Uterus (tissue), 4 donors: ENCODE measurements at places on chromosomes 13 and 19.

GRCh38 chr19:3606690-3607289 is at the start of gene TBXA2R:
Gene TBXA2R, minus strand, starts transcription at chr19:3606875. Its CDS starts 6,241 bp downstream, at chr19:3600634.
- DNase-seq: peak; percentile 83
- H3K4me1 ChIP-seq: peaks cover 14% of the 10 kb centered on the region
- peak within 1 kb of the TSS; percentile 71 for H3K27ac ChIP-seq
- no peaks in the 10 kb centered on the region for H3K36me3 ChIP-seq

- H3K4me1 ChIP-seq: no peaks in the 10 kb centered on the region
- no peak for DNase-seq
- H3K4me3 ChIP-seq: no peak overlapping the region
- H3K27me3 ChIP-seq: no peaks in the 10 kb centered on the region
- H3K36me3 ChIP-seq: no peaks in the 10 kb centered on the region
Observed at GRCh38 chr19:55698256-55698655, 23.2 kb downstream of the EPN1 start.

GRCh38 chr13:31610270-31610998 is 128.9 kb upstream of the RXFP2 start:
- H3K36me3 ChIP-seq: no peaks in the 10 kb centered on the region
- H3K27me3 ChIP-seq: no peaks in the 10 kb centered on the region
- no peak for DNase-seq

DNA sequence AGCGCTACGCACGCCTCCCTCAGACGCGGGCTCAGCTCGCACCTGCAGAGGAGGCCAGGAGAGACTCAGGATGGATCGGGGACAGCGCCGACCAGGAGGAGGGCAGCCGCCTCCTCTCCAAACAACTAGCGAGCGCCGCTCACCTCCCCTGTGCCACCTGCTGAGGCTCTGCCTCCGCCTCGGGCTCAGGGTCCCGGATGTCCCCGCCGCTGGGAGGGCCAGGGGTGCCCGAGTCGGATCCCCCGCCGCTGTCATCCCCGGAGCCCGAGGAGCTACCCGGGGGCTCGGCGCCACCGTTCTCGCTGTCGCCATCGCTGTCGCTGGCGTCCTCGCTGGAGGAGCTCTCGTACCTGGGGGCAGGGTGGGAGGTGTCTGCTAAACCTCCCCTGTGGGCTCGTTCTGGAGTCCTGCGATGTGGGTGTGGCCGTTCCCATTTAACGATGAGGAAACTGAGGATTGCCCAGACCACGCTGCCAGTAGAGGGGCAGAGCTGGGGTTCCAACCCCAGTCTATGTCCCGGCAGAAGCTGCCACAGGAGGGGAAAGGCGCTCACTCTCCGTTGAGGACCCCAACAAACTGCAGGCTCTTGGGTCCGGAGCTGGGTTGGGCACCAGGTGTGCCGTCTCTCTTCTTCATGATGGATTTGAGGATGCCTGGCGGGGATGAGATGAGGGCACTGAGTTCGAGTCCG is 9.2 kb downstream of the KANK3 start:
- H3K27ac ChIP-seq: no peak overlapping the region
- H3K27me3 ChIP-seq: peaks cover 14% of the 10 kb centered on the region
- H3K4me3 ChIP-seq: no peak overlapping the region
- peaks cover 16% of the 10 kb centered on the region for H3K4me1 ChIP-seq

- no peak overlapping the region for H3K4me3 ChIP-seq
- H3K27ac ChIP-seq: no peak overlapping the region
- no peaks in the 10 kb centered on the region for H3K4me1 ChIP-seq
- H3K27me3 ChIP-seq: no peaks in the 10 kb centered on the region
- H3K36me3 ChIP-seq: no peaks in the 10 kb centered on the region
- no peak for DNase-seq
Observed at GRCh38 chr13:35144166-35144890, 202.3 kb downstream of the NBEA start.

DNA sequence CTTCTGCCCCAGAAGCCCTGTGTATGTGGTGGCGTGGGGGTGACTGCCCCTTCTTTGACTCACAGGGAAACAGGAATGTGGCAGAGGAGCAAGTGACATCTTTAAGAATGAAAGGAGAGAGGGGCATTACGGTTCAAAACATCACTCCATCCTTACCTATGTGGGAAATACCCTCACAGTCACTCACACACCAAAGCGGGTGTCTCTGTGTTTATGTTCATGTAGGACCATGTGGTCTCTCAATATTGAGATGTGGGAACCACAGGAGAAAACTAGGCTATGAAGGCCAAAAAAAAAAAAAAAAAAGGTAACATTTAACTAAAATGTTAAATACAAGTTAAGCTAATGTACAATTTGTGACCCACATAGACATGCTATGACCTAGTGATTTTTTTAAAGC is 153.6 kb upstream of the GPR12 start:
- H3K27me3 ChIP-seq: no peaks in the 10 kb centered on the region
- no peaks in the 10 kb centered on the region for H3K4me1 ChIP-seq
- no peak for DNase-seq
- no peak overlapping the region for H3K27ac ChIP-seq
- H3K36me3 ChIP-seq: no peaks in the 10 kb centered on the region

- no peaks in the 10 kb centered on the region for H3K36me3 ChIP-seq
- H3K27me3 ChIP-seq: no peaks in the 10 kb centered on the region
- no peaks in the 10 kb centered on the region for H3K4me1 ChIP-seq
- no peak overlapping the region for H3K27ac ChIP-seq
- DNase-seq: no peak
Observed at GRCh38 chr13:37479916-37480315, 118.7 kb downstream of the POSTN start.

DNA sequence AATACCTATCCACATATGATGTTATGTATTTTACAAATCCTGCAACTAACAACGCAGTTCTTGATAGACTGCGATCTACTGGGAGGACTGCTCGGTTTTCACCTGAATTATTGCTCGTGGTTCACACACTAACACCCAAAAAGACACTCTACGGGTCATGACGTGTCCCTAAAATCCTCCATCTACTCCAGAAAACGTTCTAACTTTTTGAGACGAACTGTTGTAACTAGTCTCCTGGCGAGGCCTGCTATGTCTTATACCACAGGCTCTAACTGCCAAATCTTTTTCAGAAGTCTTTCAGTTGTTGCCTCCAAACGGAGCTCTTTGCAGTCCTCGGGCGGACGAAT is 108.2 kb downstream of the KCNRG start:
- H3K4me3 ChIP-seq: peak overlapping the region; percentile 52
- peak overlapping the region; percentile 92 for H3K27ac ChIP-seq
- H3K36me3 ChIP-seq: no peaks in the 10 kb centered on the region
- no peaks in the 10 kb centered on the region for H3K4me1 ChIP-seq
- no peak for DNase-seq
- no peaks in the 10 kb centered on the region for H3K27me3 ChIP-seq

DNA sequence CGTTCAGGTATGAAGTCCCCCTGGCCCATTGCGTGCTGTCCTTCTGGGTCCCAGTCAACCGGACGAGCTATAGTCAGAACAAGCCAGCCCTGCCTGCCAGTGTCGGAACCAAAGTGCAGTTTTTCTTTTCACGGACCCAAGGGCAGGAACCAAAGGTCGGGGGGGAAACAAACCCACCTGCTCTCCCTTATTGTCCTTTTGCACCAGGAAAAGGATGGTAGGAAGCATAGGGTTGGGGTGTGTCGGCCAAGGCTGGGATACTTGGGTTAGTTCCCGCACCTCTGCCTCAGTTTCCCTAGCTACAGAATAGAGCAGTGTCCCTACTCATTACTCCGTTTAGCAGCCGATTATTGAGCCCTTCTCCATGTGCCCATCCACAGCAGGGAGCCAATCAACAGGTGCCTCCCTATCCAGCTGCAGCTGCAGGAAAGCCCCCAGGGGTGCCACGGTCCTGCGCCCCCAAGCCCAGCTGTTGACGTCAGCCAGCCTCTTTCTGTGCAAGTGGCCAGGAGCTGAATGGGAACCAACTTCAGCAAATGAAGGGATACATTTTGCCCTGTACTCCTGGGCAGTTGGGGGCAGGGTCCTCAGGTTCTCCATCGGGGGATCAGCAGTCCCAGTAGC is 9.4 kb upstream of the SLC25A42 start:
- no peaks in the 10 kb centered on the region for H3K36me3 ChIP-seq
- no peak for DNase-seq
- no peaks in the 10 kb centered on the region for H3K27me3 ChIP-seq
- H3K4me1 ChIP-seq: no peaks in the 10 kb centered on the region
- H3K27ac ChIP-seq: no peak overlapping the region
- no peak overlapping the region for H3K4me3 ChIP-seq

DNA sequence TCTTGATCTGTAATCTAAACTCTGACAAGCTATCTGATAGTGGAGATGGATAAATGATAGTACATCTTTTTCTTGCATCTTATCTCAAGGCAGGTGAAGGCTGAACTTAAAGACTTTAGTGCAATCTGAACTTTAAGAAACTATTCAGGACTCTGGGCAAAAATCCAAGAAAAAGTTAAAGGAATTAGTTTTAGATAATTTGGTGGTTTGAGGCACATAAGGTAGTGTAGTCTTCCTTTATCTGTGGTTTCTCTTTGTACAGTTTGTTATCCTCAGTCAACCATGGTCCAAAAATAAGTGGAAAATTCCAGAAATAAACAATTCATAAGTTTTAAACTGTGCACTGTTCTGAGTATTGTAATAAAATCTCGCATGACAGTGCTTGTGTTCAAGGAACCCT is 172.9 kb downstream of the UGGT2 start:
- no peaks in the 10 kb centered on the region for H3K4me1 ChIP-seq
- H3K4me3 ChIP-seq: no peak overlapping the region
- no peaks in the 10 kb centered on the region for H3K27me3 ChIP-seq
- no peak overlapping the region for H3K27ac ChIP-seq

DNA sequence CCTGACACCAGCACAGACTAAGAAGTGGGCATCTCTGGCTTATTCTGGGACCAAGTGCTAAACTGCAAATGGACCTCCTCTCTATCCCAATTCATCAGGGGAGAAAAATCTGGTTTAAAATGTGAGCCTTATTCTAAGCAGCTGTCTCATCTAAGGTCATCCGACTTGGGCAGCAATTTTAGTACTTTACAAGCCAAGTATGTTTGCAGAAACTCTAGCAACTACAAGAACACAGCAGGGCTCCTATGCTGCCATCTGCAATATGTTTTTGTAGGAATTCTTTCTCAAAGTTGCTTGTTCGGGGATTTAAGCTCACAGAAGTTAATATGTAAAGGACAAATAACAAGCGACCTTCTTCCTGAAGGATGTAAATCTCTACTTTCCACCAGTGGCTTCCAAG is 113.1 kb downstream of the FOXO1 start:
- no peak for DNase-seq
- H3K4me1 ChIP-seq: no peaks in the 10 kb centered on the region
- H3K27me3 ChIP-seq: no peaks in the 10 kb centered on the region
- H3K27ac ChIP-seq: no peak overlapping the region
